ENCODE measurements at places on chromosomes 1 and 21.
A peak's percentile ranks its signal among the peaks of the same experiment; 100 is the strongest.

DNA sequence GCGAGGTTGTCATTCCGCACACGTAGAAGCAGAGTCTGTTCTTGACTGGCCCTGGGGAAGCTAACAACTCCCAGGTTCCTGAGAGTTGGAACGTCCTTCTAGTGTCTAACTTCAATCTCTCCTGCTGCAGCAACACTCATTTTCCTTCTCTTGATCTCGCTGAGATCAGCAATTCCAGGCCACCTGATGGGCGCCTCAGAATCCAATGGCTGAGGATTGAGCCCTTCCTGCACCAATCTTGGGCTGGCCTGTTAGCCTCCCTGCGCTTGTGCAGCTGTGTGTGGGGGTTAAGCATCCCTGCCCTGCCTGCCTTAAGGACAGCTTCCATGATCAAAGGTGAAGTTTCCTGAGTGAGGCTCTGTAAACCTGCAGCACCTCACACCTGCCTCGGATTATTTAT lies 87.9 kb downstream of the SYT2 start:
- DNase-seq = no peak

GRCh38 chr1:95438218-95438948 lies 204.4 kb downstream of the RWDD3 start:
- DNase-seq = no peak

- DNase-seq = no peak
Measured at GRCh38 chr1:161157867-161158266, 1.4 kb upstream of the USP21 start.

- peak; percentile 30 for DNase-seq
Measured at GRCh38 chr1:48470481-48470855, 1.5 kb downstream of the SPATA6 start.

GRCh38 chr1:40532062-40532389 lies 589 bp downstream of the ZNF684 start:
- DNase-seq = no peak

GRCh38 chr1:201136355-201137023 lies 9.5 kb upstream of the ASCL5 start:
- no peak for DNase-seq

DNA sequence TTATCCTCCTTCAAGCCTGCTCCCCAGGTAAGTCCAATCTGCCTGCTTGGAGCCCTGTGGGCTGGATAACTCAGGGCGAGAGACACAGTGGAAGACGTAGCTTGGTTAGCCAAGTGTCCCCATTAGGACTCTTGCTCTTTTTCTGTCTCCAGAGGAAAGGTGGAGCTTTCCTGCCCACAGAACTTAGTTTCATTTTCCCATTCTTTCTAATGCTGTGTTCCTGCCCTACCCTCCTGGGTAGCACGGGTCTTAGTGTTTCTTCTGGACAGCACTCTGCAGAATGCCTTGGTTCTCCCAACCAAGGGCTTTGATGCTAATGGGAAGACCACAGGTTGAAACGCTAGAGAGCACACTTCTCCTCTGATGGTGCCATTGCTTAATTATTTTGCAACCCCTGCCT lies 92.5 kb upstream of the LRRC8D start:
- no peak for DNase-seq

- no peak for DNase-seq
Measured at GRCh38 chr1:4133297-4133938, 233.3 kb upstream of the C1orf174 start.

GRCh38 chr1:221809091-221810029 lies 67.5 kb upstream of the DUSP10 start:
- DNase-seq = no peak

GRCh38 chr1:14809191-14809981 lies 210.9 kb downstream of the KAZN start:
- no peak for DNase-seq

GRCh38 chr1:181448461-181448860 lies 34.9 kb upstream of the CACNA1E start:
- no peak for DNase-seq

GRCh38 chr1:201096041-201096461 lies 16.2 kb downstream of the CACNA1S start:
- DNase-seq = peak; percentile 6

DNA sequence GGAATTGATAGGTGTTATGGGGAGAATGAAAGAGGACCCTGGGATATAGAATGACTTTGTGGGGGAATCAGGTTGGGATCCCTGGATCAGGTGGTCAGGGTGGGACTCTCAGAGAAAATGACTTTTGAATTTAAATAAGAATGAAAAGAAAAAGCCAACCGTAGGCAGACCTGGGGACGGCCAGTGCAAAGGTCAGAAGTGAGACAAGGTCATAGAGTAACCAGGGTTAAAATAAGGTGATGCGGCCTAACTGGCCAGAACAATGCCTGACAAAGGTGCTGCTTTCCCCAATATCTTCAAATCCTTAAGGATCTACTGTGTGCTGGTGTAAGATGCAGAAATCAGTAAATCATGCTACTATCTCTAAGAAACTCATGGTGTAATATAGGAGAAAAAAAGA lies 238.4 kb upstream of the JUN start:
- DNase-seq = no peak

DNA sequence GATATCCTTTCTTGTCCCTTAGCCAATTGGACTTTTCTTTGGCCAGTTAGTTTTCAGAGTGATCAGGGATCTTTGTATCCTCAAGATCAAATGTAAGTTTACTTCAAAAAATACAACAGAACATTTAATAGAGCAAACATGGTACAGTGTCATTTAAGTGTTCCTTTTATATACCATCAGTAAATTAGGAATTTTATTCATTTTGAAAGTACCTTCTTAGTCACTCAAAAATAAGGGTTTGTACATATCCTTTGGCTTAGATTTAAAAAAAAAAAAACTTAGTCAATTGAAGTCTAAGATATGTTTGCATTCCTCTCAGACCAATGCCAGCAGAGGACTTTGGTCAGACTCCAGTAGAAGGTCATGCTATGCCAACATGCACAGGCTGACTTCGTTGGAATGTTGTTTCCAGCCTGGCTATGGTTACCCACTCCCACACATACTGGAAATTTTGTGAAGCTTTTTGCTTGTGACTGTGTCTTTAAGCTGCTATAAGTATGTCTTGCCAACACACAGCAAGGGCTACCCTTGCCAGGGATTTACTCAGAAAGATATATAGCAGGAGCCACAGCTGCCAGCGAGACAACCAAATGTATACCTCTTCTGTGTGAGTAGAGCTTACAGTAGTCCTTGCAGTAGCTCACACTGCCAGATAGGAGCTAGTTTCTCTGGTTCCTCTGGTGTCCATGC lies 81.5 kb upstream of the LRIF1 start:
- no peak for DNase-seq

DNA sequence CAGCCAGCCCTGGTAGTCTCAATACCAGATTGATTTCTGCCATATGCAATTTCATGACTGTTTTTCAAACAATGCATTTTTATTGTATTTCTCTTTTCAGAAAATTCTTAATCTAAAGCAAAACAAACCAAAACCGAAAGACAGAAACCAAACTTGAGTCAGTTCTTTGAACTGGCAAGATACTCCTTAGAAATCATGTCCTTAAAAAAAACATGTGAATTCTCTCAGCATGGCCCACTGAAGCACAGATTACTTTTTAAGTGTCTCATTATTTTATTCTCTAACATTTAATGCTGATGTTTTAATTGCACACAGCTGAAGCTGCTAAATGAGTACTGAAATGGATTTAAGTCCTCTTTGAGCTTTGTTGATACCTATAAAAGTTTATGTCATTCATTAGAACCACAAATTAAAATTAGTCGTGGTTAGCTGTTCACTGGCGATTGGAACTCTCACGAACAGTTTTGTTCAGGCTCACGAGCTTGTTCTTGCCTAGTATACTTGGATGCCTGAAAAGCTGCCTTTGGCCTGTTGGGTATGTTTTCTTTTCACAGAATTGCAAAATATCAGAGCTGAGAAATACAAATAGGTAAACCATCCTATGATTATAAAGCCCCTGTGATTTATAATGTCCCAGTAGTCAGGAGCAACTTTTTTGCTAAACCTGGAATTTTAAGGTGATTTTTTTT lies 87.5 kb downstream of the CAMTA1 start:
- no peak for DNase-seq

DNA sequence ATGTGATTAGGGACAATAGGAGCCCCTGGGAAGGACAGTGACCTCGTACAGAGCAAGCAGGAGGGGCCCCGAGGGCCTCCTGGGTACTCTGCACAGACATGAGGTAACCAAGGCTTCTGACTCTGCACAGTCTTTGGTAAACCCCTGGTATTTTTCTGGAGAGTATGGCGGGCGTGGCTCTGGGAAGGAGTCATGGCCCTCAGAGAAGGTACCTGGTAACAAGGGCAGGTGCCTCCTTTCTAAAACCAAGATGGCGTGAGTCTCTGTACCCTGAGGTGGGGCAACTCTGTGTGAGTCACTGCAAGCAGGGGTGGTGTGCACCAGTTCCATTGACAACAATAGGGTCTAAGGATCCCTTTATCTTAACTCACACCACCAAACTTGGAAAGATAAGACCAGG lies 39.9 kb upstream of the SLC19A1 start:
- DNase-seq = no peak

DNA sequence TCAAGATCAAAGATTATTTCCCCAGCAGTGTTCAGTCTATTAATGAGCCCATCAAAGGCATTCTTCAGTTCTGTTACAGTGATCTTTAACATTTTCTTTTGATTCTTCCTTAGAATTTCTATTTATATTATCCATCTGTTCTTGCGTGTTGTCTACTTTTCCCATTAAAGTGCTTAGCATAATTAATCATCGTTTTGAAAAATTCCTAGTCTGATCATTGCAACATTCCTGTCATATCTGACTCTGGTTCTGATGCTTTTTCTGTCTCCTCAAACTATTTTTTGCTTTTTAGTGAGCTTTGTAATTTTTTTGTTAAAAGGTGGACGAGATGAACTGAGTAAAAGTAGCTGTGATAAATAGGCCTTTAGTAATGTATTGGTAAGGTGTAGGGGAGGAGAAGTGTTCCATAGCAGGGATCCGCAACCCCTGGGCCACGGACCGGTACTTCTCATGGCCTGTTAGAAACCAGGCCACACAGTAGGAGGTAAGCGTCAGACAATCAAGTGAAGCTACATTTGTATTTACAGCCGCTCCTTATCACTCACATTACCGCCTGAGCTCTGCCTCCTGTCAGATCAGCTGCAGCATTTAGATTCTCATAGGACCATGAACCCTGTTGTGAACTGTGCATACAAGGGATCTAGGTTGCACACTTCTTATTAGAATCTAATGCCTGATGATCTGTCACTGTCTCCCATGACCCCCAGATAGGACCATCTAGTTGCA lies 163.3 kb downstream of the PIK3R3 start:
- no peak for DNase-seq

DNA sequence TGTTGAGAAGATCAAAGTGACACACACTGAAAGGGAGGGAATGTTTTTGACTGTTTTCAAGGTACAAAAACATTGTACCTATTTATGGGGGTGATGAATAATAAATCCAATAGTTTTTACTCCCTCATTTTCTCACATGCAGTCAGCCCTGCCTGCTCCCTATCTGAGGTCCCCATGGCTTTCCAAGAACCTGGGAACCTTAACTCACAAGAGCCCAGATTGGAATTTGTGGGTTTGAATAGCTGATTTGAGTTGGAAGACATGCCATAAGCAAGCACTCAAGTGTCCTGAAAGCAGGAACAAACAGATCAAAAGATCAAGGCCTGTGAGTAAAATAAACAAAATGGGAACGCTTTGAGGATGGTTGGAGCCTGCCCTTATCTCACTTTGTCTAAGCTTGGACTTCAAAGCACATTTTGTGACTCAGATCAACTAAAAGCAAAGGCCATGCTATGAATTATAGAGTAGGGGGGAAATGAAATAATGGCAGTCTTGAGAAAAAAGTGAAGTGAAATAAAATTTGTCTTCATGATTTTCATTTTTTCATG lies 136.6 kb downstream of the LYPLAL1 start:
- no peak for DNase-seq

DNA sequence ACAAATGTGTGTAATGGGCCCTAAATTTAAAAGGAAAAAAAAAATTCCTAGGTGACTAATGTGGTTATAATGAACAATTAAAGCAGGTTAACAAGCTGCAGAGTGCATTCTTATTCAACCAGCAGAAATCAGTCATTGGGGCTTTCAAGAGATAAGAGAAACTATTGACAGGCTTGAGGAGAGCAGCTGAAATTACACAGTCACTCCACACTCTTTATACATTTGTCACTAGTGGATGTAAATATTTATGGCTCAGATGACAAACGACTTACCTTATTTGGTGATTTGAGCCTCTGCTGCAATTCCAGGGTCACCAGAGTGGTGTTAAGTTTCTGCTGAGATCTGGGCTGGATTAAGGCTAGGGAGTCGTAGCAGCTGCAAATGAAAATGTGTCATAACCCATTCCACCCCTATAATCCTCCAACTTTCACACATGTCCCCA lies 896.3 kb downstream of the TTLL7 start:
- no peak for DNase-seq

- DNase-seq = no peak
Measured at GRCh38 chr1:183780159-183780558, 24.8 kb upstream of the RGL1 start.

DNA sequence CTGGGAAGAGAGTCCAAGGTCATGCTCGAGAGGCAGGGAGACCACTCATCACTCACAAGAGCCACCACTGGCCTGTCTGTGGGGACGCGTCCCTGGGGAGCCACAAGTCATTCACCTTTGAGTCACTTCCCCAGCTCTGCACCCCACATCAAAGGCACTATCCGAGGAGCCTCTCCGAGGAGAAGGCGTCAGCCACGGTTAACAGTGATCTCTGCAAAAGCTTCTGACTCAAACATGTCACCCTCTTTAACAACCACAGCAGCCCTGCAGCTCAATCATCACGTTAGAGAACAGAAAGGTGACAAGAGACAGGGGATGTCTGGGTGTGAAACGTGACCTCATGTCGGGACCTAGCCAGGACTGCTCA lies 9.0 kb downstream of the LRRC47 start:
- DNase-seq = no peak

GRCh38 chr1:9294910-9295636 lies 2.4 kb downstream of the SPSB1 start:
- peak; percentile 12 for DNase-seq

GRCh38 chr1:199687321-199687720 lies 340.2 kb upstream of the NR5A2 start:
- DNase-seq = no peak

GRCh38 chr1:7657287-7658016 lies 113.6 kb upstream of the VAMP3 start:
- no peak for DNase-seq

- DNase-seq = peak; percentile 20
Measured at GRCh38 chr1:245800901-245801605, 646.3 kb downstream of the KIF26B start.

DNA sequence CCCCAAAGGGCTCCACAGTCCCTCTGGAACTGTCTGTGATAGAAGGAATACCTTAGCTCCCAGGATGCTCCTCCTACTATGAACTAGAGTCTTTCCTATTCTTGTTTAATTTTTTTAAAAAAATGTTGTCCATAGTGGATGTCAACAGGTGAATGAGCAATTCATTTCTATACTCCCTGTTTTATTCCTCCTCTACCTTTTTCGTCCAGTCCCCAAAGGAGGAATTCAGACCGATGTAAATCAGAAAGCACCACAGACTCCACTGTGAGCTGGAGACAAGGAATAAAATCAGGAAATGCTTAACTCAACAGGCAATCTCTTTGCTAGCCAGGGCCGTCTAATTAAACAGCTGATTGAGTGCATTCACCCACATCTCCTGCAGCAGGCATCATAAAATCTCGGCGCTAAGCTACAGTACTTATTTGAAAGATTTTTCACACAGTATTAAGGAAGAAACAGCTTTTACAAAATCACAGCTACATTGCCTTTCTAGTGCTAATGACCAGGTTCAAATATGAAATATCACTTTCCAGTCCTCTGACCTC lies 381.6 kb downstream of the SIPA1L2 start:
- DNase-seq = peak; percentile 16
